ENCODE measurements at places on chromosomes 2 and 18.

GRCh38 chr2:20037660-20038059 lies 13.8 kb downstream of the LAPTM4A start:
- no peak for DNase-seq

DNA sequence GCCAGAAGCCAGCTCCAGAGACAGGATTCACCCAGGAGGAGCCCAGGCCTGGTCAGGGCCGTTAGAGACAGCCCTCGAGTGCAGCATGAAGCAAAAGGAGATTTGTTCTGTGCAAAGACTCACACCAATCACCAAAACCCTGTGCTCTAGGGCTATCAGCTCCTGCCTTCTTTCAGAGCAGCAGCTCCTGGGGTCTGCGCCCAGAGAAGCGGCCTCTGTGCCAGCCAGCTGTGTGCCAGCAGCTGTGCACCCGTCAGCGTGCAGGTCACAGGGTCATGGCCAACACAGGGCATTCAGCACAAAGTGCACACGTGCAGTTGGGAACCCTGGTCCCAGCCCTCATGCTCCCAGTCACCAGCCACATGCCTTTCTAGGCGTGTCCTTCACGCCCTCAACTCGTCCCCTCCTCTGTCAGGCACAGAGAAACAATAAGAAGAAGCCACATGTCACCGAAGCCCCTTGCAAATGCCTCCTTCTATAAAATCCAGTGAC lies 49.3 kb downstream of the ZNF516 start:
- DNase-seq: no peak

DNA sequence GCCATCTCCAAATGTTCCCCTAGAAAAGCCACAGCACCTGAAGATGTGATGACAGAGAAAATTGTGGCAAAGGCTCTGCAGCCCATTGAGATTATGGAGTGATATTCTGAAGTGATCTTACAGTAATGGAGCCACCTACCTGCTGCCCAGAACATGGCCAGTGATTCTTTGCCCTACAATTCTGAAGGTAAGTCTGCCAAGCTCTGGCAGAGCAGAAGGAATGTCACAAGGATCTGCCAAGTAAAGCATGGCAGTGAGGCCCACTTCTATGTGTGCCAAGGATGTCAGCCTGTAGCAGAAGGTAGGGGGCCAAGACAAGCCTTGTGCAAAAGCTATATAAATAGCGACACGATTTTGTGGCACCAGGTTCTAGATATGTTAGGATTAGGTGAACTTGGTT lies 155.1 kb downstream of the RND3 start:
- DNase-seq: no peak

DNA sequence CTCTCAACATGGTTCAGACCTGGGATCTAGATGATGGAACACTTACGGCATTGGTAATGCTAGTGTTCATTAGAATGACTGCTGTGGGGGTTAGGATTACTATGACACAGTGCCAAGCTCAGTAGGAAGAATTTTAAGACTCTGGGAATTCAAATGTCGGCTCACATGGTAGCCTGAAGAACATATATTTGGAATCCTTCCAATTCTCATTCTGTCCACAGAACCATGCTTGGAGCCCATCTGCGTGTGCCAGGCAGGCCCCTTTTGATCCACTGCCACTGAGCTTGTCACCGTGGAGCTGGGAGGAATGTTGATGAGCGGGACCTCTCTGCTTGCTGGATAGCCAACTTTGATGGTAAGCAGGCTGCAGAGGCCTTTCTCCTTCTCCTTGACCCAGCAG lies 322.0 kb upstream of the SOX11 start:
- DNase-seq: no peak

- no peak for DNase-seq
These were observed 675 bp upstream of the MLPH start for GRCh38 chr2:237486334-237486818.

Measured in HEK293T (cell line).